Right lobe of liver (tissue), 6 donors: ENCODE measurements at places on chromosomes 2 and 18. TPM values are rescaled to one million over a fixed set of nuclear protein-coding genes. Genes with fewer than 3 reads are reported as not detected.

GTF2A1L gene
- total RNA-seq: not detected

DNA sequence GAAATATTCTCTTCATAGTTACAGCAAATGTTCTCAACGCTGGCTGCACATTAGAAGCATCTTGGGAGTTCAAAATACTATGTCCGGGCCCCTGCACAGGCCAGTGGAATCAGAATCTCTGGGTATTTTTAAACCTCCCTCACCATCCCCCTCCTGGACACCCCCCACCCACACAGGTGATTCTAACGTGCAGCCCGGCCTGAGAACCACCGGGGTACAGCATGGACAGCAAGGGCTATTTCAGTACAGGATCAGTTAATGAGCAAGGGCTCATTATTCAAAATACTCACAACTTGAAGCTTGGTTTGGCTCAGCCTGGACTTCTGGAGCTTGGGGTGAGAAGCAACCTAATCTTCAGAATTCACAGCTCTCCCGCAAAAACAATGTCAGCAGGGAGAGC, 31.4 kb downstream of the INO80C start:
- no peak for DNase-seq

GRCh38 chr2:194559964-194560363, 1097.1 kb upstream of the SLC39A10 start:
- no peak for DNase-seq

LYPD6B gene
- total RNA-seq: not detected

DNA sequence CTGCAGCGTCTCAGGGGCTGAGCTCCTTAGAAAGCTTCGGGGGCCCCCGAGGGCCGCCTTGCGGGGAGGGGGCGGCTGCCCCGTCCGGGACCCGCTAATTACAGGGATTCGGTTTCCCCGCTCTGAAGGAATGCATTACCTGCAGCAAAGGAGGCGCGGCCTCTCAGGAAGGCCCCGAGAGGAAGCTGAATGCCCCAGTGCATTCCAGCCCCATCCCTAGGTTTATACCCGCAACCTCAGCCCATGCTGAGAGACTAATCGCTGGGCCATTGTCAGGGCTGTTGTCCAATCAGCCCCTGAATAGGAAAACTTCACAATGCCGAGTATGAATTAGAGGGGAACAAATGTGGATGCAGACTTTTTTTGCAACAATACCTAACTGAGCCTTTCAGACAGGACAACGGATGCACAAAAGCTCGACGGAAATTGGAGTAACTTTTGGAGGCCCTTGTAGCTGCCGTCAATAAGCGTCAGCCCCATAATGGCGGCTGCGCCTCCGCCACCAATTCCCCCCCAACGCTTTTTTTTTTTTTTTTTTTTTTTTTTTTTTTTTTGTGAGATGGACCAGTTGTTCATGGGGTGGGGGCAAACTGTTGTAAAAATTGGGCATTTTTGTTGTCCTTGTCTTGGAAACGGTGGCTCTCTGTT, 138.6 kb upstream of the SIX3 start:
- DNase-seq: no peak

DNA sequence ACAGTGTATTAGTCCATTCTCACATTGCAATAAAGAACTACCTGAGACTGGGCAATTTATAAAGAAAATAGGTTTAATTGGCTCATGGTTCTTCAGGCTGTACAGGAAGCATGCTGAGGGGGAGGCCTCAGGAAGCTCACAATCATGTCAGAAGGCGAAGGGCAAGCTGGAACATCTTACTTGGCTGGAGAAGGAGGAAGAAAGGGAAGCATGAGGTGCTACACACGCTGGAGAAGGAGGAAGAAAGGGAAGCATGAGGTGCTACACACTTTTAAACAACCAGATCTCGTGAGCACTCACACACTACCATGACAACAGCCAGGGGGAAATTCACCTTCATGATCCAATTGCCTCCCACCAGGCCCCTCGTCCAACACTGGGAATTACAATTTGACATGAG, 95.3 kb upstream of the FAM110C start:
- DNase-seq: no peak

- no peak for DNase-seq
These were observed 165.3 kb downstream of the ATAD2B start for GRCh38 chr2:23761638-23762037.

DNA sequence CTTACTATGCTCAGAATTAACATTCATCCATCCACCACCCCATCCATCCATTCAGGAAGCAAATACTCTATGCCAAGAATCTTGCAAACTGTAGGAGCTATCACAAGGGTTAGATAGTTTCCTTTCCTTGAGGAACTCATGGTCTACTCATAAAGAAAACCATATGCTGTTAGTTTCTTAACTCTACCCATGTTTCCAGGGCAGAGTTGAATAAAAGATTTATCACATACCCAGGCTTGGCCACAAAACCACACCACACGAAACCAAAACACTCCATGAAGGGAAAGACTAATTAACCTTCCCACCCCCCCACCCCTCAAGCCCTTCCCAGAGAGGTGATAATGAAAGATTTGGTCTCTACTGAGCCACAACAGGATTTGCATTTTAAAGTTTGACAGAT, 23.7 kb upstream of the MSGN1 start:
- no peak for DNase-seq

DNA sequence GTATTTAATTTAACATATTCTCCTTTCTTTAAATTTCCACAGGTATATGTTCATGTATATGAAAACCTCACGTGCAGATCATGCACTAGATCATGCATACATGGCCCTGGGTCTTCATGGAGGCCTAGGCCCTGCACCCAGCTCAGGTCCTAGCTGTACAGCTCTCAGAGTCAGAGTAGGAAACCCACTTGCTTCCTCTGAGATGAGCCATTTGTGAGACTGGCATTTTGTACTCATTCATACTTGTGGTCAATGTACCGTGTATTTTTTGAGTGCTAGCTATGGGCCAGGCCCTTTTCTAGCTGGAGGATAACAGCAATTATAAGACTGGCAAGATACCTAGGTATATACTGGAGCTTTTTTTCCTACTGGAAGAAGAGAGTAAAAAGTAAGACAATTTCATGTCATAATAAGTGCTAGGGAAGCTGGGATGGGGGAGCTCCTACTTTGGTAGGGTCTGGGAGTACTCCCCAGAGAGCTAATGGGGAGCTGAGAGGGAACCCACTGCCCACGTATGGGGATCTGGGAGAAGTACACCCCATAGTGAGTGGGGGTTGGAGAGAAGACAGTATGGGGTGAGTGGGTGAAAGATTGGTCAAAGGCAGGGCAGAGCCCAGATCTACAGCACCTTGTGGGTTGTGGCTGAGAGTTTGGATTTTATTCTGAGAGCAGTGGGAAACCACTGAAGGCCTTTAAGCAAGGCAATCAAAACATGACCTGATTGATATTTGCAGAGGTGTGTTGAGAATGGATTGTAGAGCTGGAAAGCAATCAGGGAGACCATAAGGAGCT, 72.0 kb downstream of the POLE4 start:
- no peak for DNase-seq

ADCYAP1 gene
- not detected for total RNA-seq

PRKAG3 gene
- total RNA-seq: not detected

GRCh38 chr2:156399224-156399949, 36.8 kb upstream of the GPD2 start:
- peak; percentile 75 for DNase-seq

LOXHD1 gene
- not detected for total RNA-seq

DNA sequence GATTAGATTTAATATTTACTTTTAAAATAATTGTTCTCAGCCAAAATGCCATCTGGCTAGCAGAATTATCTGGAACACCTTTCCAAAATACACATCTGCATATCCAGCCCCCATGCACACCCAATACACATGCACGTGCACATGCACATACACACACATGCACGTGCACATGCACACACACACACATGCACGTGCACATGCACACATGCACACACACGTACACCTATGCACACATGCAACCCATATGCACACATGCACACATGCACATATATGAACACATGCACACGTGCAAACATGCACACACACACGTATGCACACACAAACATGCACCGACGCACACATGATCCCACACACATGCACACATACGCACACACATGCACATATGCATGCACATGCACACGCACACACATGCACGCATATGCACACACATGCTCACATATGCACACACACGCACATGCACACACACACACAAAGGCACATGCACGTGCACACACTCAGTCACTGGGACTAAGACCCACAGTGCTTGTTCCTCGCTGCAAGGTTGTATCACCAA, 53.5 kb downstream of the COPS8 start:
- DNase-seq: no peak

DNA sequence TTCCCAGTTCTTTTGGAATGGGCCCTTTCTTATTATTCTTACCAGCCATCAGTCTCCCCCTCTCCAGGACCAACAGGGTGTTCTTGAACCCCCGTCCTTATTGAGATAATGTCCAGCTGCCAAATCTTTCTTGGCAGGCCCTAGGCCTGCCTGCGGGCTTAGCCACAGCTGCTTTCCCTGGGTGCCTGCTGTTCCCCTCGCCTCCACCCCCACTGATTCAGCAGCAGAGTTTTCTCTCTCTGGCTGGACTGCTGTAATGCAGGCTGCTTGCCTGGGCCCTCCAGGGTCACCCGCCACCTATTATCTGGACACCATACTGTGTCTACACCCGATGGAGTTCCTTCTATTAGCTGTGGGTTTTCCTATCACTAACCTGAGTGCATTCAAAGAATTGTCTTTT, 395.4 kb upstream of the ATP5MC3 start:
- DNase-seq: no peak

DNA sequence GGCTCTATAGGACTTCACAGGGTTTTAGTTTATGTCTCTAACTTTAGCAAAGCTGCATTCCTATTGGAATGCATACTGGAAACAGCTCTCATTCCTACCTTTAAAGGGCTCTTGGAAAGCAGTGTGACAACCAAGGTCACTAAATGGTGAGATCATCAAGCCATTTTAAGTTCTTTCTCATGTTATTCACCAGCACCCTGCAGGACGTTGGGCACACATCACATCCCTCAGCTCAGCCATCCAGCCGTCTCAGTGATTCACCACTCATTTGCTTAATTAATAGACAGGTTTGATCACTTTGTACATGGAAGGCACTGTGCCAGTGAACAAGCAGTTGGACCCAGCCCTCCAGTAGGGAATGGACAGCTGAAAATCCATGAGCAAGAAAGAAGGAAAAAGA, 32.2 kb upstream of the RBM44 start:
- no peak for DNase-seq

GRCh38 chr18:76126327-76126726, 368.7 kb downstream of the ZNF516 start:
- no peak for DNase-seq

SLC9A4 gene
- total RNA-seq: not detected

DNA sequence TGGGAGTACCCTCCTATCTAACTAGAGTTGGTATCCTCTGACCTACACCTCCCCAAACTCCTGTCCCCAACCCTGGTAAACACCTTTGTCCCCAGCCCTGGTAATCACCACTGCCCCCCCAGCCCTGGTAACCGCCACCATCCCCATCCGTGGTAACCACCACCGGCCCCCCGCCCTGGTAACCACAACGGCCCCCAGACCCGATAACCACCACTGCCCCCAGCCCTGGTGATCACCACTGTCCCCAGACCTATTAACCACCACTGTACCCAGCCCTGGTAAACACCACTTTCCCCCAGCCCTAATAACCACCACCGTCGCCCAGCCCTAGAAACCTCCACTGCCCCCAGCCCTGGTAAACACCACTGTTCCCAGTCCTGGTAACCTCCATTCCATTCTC, 820.2 kb upstream of the SALL3 start:
- no peak for DNase-seq

GRCh38 chr18:2979871-2980790, 32.8 kb downstream of the LPIN2 start:
- peak; percentile 44 for DNase-seq

PARD3B gene
- total RNA-seq: 6.0 TPM

DNA sequence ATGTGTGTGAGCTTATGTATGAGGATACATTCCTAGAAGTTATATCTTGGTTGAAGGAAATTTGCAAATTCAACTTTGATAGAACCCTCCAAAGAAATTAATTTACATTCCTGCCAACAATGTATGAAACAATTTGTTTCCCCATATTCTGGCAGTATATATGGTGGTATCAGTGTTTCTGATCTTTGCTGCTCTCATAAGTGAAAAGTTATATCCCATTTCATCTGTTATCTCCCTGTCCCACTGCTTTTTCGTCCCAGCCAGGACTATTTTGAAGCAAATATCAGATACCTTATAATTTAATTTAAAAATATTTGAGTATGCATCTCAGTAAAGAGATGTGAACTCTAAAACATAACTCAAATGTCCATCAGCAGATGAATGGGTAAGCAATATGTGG, 7.1 kb downstream of the UBR3 start:
- DNase-seq: no peak

DSC2 gene
- total RNA-seq: 4.4 TPM

GRCh38 chr2:103208916-103209315, 447.1 kb downstream of the TMEM182 start:
- no peak for DNase-seq

FBXO41 gene
- total RNA-seq: 0.65 TPM

DNA sequence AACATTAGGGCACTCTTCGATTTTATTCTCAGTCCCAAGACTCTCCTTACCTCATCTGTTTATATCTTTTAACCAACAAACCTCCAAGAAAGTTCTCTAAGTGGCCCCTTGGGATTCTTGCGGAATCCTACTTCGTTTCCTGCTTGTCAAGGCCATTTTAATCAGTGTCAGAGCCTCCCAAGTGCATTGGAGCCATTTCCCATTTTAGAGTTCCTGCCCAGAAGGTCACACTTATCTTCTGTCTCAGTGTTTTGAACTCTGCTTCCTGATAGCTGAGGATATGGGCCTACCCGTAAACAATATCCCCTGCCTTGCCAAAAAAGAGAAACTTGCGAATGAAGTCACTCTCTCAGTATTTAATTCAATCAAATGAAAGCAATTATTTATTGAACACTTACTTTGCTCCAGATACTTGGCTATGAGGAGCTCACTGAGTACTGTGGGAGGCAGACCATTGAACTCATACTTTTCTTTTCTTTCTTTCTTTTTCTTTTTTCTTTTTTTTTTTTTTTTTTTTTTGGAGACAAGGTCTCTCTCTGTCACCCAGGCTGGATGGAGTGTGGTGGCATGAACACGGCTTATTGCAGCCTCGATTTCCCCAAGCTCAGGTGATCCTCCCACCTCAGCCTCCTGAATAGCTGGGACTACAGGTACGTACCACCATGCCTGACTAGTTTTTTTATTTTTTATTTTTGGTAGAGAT, 5.7 kb upstream of the NOSTRIN start:
- DNase-seq: no peak

- no peak for DNase-seq
These were observed 174.6 kb upstream of the TPO start for GRCh38 chr2:1238598-1239138.

L3MBTL4 gene
- total RNA-seq: 9.7 TPM

GRCh38 chr2:164023896-164024295, 288.1 kb upstream of the FIGN start:
- no peak for DNase-seq

SLC19A3 gene
- 15.4 TPM for total RNA-seq

DNA sequence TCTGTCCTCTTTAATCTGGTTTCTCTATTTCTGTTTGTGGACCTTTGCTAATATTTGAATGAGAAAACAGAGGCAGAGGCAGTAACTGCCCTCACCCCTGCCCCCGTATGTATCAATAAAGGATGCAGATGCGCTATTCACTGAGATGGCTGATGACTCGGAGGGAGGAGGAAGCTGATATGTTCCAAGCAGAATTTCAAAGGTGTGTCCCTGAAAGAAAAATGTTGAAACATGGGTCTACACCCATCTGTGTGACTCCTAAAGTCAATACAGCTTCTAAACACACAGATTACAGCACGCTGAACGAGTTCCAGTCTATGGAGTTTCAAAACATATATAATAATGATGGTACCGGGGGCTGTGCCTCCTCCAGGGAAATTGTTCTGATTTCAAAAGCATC, 38.8 kb downstream of the EPHA4 start:
- DNase-seq: no peak

NAT8 gene
- total RNA-seq: 32.9 TPM

CNDP1 gene
- total RNA-seq: 61.4 TPM

C1GALT1C1L gene
- total RNA-seq: not detected
